ENCODE measurements at places on chromosomes 6 and 20.

DNA sequence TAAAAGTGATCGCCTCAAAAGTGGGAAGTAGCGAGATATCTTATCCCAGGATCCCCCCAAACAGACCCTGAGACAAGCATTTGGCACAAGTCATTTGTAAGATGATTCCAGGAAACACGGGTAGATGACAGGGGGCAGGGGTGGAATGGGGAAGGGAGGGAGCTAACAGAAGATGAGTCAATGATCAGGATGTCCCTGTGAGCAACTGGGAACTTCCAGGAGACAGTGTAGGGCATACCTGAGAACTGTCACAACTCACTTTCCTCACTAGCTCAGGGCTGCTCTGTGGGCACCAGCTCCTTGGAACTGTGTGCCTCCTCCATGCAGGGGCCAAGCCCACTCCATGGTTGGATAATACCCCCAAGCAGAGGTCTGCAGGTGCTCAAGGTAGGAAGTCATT is 38.5 kb upstream of the VSX1 start:
- DNase-seq: no peak

DNA sequence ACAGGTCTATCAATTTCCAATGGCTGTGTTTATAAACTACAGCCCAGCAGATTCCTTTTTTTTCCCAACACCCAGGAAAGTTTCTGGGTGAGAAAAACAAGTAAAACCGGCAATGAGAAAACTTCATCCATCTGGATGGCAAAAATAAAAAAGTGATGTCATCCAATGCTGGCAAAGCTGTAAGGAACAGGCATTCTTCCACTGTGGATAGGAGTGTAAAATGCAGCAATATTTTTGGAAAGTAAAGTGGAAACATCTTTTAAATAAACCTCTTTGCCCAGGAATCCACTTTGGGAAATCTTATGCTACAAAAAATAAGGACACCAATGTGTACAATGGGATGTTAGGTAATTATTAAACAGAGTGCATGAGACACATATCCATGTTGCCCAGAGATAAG is 102.1 kb upstream of the NT5E start:
- DNase-seq: no peak

GRCh38 chr6:36729161-36729524 is 31.5 kb downstream of the RAB44 start:
- no peak for DNase-seq

DNA sequence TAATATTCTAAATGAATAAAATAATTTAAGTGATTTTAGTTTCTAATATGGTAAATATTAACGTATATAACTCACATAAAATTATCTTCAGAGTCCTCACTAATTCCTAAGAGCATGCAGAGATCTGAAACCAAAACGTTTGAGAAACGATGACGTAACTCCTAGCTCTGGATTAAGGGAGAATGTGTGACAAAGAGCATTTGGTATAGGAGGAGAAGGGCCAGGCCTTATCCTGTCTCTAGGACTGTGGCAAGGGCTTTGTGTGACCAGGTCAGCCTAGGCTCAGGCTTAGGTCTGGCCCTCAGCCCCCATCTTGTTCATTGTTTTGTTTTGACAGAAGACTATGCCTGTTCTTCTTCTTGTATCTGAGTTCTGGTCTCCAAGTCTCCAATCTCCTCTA is 19.2 kb upstream of the POLR1H start:
- DNase-seq: no peak

DNA sequence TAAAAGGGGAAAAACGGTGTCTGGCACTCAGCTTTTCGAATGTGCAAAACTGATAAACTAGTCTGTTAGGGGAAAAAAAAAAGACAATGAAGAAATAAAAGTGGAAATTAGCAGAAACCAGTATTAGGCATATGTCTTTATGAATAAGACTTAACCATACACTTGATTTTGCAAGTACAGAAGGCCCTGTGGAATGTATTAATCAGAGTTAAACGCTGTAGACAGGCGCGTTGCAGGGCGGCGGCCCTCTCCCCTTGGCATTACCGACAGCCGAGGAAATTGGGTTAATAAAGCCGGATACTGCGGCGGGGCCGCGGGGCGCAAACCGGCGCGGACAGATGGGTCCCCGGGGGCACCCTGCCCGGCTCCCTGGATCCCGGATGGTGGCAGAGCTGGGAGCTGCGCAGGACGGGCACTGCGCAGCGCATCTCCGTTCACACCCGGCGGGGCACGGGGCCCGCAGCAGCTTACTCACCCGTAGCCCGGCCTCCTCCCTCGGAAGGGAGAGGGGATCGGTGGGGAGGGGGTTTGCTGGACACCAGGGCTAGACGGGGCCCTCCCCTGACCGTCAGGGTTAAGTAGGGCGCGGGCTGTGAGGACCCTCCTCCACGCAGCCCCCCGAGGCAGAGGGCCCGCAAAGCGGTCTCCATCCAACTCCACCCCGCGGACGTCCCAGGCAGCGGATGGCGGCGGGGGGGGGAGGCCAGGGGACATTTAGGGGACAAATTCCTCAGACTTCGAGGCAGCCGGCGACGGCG is 2.0 kb downstream of the BHLHE23 start:
- no peak for DNase-seq

DNA sequence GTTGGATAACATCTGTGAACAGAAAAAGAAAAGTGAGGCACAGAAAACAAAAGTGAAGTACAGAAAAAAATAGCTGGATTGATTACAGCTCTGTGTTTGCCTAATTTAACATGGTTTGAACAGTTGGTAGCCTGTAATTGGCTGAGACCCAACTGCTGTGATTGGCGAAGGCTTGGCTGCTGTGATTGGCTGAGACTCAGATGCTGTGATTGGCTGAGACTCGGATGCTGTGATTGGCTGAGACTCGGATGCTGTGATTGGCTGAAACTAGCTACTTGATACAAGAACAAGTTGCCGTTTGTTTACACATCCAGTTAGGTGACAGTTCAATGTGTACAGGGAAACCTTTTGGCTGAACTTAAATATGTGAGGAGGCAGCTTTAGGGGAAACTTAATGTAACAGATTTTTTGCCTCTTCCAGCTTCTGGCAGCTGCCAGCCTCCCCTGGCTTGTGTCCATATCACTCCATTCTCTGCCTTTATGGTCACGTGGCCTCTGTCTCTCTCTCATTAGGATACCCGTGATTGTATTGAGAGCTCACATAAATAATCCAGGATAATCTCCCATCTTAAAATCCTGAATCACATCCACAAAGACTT is 223.4 kb upstream of the FOXA2 start:
- DNase-seq: no peak

DNA sequence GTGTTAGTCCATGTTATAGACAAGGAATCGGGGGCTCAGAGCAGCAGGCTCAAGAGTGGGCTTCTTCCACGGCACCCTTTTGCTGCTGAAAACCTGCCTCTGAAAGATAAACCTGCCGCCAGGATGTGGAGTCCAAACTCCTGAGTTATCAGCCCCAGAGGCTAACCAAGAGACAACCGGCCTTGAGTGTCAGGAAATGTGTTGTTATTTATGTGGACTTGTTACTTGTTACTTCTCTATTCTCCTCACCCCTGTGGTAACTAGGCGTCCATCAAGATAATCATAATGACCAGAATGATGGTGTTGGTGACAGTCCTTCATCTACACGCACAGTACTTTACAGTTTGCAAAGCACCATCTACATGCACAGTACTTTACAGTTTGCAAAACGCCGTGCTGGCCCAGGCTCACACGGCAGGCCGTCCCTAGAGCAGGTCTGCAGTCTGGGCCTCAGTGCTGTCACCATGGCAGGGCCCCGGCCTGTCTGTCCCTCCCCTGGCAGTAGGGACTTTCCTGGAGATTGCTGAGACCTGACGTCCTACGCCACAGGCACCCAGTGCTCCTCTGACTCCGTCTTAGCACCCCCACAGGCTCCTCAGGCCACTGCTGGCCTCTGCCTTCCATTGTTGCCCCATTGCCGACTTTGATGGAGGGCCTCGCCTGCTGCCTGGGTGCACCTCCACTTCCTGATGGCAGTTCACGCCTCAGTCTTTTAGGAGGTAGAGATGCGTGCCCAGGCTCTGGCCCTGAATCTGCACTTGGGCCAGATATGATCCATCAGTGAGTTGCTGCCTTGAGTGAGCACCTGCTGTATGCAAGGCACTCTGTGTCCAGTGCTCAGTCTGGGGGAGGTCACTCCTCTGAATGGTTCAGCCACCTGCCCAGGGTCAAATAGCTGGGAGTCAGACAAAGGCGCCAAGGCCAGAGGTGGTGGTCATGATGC is 9.1 kb upstream of the BPIFB4 start:
- no peak for DNase-seq

GRCh38 chr6:11632231-11632630 is 94.7 kb downstream of the TMEM170B start:
- no peak for DNase-seq

DNA sequence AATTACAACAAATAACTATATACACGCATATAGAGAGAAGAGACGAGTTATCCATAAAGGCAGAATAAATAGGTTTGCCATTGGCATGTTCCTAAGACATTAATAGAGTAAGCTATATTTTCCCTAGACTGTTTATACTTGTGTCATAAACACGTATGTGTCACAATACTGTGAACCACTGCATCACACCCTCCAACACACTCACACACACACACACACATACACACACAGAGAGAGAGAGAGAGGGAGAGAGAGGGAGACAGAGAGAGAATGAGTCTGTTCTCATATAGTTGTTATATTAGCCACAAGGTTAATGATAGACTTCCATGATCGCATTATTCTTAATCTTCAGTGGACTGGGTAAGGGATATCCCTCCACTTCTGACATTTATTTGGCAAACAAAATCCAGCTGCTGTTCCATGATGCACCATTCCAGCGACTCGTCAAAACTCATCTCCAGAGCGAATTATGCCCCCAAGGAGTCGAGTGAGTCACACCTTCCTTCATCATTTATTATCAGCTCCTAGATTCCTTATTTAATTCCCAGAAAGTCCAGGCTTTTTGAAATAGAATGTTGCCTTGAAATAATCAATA is 82.8 kb upstream of the HIVEP1 start:
- DNase-seq: no peak

DNA sequence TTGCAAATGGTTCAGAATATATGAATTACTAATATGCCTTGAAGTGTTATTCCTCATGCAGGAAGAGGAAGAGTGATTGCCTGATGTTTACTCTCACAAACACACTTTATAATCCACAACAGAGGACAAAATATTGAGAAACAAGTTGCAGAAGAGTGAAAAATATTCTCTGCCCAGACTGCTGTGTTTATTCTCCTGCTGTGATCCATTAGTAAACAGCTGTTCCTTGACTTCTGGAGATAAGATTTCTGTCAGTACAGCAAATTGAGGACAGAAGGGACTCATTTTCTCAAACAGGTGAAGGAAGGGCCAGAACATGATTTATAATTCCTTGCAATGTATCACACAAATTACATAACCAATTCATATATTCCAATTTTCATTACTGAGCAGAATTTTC is 148.0 kb downstream of the EPM2A start:
- no peak for DNase-seq

DNA sequence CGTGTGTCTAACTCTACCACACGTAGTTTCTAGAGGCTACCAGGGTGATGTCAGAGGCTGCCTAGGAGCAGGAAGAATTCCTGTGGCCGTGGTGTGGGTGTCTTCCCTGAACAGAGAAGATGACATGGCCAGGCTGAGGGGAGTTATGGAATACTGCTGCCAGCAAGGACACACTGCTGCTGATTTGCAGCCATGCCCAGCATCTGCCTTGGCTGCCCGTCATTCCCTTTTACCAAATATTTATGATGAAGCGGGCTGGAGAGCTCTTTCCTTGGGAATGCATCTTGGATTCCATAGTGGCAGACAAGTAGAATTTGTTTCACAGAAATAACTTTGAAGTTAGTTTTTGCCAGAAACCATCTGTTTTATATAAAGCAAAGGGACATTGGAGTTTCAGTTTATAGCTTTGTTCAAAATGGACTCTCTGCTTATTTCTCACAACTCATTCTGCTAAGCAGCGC is 80.8 kb upstream of the VSTM2L start:
- no peak for DNase-seq

- DNase-seq: no peak
Observed at GRCh38 chr6:7165890-7166267, 58.1 kb downstream of the RREB1 start.

DNA sequence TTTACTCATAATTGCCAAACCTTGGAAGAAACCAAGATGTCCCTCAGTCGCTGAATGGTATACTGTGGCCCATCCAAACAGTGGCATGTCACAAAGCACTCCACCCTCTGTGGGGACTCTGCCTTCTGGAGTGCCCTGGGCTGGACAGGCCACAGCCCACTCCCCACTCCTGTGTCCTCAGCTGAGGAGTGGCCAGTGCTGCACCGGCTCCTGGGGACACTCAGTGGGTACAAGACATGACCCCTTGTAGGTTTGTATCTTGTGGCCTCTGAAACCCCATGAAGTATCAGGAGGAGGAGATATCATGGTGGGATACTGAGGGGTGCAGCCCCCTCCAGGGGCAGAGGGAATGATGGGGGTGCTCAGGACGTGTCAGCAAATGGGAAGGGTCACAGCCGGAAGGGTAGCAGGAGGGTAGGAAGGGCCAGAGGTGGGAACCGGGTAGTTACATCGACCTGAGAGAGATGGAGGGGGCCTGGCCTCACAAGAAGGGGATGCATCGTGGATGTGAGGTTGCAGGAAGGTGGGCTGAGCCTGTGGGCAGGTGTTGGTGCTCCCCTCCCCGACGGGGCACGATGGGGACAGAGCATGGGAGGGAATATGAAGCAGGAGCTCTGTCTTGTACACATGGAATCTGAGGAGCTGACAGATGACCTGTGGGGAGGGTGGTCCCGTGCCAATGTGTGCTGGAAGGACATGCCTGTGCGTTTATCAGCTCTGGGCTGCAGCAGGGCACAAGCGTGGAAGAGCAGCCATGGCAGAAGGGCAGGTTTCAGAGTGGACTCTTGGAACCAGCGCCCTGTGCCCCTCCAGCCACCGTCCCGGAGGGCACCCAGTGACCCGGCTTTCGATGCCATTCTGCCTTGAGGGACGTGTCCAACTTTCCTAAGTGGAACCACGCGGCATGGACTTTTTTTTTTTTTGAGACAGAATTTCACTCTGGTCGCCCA is 11.9 kb upstream of the HELZ2 start:
- DNase-seq: no peak

DNA sequence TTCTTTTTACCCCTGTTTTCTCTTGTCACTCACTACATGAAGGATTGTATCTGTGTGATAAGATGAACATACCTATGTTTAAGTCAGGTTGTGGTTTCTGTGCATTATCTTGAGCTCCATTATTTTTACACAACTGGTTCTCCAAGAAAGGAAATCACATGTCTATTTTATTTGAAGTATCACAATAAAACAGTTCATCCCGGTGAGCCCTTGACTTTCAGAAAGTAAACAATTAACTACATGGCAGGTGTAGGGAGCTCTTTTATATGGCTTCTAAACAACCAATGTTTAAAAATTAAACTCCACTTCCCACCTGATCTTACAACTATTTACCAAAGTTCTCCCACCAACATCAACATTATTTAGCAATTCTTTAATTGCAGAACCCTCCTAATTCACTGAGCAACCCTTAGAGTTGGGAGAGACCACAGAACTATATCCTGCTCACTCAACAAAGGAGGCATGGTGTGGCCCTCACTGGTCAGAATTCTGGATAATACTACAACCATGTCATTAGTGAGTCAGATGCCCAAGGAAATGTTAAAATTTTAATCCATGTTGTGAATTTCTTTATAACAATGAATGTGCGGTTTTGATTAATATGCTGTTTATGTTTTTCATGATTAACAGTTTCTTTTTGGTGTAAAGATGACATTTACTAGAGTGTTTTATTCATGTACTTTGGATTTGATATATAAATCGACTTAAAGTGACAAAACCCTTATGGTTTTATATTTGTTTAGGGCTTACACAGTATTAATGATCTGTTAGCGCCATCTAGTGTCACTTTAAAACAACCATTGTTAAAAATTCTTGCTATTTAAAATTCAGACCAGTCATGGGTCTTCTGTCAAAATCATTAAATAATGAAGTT is 50.0 kb upstream of the SCGN start:
- DNase-seq: no peak

- no peak for DNase-seq
Observed at GRCh38 chr6:133590196-133590595, 298.7 kb upstream of the TCF21 start.
